ENCODE measurements at places on chromosomes 7 and 10.

GRCh38 chr10:86344714-86345161 lies 21.9 kb downstream of the GRID1 start:
- H3K27me3 ChIP-seq: no peaks in the 10 kb centered on the region
- no peak for DNase-seq

- no peak overlapping the region for H3K27ac ChIP-seq
- H3K4me3 ChIP-seq: no peak overlapping the region
- H3K27me3 ChIP-seq: no peaks in the 10 kb centered on the region
- no peak for DNase-seq
- H3K4me1 ChIP-seq: peaks cover 3% of the 10 kb centered on the region
- peaks cover 4% of the 10 kb centered on the region for H3K36me3 ChIP-seq
These were observed 95.9 kb upstream of the TNRC18 start for GRCh38 chr7:5519515-5519928.

- no peaks in the 10 kb centered on the region for H3K27me3 ChIP-seq
- peaks cover 30% of the 10 kb centered on the region for H3K4me1 ChIP-seq
- H3K36me3 ChIP-seq: no peaks in the 10 kb centered on the region
These were observed 116.6 kb downstream of the RAB18 start for GRCh38 chr10:27620430-27621397.

DNA sequence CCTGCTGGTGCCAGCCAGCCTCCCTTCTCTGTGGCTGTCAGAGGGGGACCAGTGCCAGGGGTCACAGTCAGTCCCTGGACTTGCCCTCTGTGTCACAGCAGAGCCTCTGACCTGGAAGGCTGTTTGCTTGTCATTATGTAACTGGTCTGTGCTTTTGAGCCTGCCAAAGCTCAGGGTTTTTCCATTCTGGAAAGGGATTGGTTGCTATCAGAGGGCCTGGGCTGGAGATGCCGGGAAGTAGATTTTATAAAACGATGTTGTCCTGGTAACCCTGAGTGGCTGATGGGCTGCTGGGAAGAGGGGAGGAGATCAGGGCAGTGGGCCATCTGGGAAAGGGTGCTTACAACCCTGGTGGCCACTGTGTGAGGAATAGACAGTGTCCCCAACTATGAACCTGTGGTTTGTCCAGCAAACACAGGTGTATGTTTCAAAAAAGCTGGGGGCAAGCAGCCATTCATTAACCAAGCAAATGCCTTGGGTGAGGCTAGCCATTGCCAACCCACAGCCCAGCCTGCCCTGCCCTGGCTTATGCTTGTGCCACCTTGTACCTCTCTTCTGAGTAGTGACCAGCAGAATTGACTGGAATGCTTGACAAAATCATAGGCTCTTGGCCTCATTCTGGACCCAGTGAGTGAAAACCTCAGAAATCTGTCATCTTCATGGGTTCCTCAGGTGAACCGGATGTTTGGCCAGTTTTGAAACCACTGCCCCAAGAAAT lies 21.6 kb downstream of the SFTPD start:
- peaks cover 18% of the 10 kb centered on the region for H3K27me3 ChIP-seq
- no peak overlapping the region for H3K27ac ChIP-seq
- no peak overlapping the region for H3K4me3 ChIP-seq
- DNase-seq: no peak
- no peaks in the 10 kb centered on the region for H3K36me3 ChIP-seq

- H3K27me3 ChIP-seq: no peaks in the 10 kb centered on the region
- peaks cover 77% of the 10 kb centered on the region for H3K36me3 ChIP-seq
- H3K27ac ChIP-seq: peak overlapping the region; percentile 58
- H3K4me1 ChIP-seq: peaks cover 17% of the 10 kb centered on the region
These were observed 39.2 kb downstream of the XPNPEP1 start for GRCh38 chr10:109883859-109884771.

DNA sequence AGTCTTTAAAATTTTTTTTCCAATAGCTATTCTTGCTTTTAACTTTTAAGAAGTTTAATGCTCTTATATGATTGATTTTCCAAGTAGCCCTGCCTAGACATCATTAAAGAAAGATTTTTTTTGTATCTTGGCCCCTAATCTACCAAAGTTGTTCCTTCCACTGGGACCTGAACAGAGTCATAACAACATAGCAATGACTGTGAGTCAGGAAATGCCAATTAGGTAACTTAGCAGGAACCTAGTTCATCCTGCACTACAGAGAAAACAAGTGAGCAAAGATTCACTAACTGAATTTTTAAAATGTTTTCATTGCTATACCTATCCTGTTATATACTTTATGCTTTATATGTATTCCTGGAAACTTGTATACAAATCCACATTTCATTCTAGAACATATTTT lies 284.7 kb downstream of the BICC1 start:
- no peaks in the 10 kb centered on the region for H3K4me1 ChIP-seq
- no peak for DNase-seq
- no peak overlapping the region for H3K27ac ChIP-seq
